Substantia nigra (tissue), 51 donors: ENCODE measurements at places on chromosomes 16 and 17.

DNA sequence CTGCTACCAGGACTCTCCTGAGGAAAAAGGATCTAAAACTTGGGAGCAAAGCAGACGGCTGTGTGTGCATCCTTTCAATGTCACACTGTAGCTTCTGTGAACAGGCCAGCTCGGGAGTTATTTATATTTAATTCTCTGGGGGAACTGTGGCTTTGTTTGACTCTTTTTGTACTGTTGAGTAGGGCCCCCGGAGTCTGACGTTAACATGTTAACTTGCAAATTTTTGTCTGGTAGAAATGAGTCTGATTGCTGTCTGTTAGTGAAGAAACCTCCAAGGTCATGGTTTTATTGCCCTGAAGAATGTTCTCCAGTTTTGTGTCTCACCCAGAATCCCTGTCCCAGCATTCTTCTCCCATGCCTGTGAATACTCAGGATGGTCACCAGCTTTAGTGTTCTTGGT lies 14.2 kb upstream of the KCNG4 start:
- DNase-seq, result no peak

- peak; percentile 12 for DNase-seq
Measured at GRCh38 chr17:75181608-75182318, 996 bp downstream of the SUMO2 start.

- peak; percentile 76 for DNase-seq
Measured at GRCh38 chr16:57899771-57900661, 70.9 kb downstream of the CNGB1 start.

DNA sequence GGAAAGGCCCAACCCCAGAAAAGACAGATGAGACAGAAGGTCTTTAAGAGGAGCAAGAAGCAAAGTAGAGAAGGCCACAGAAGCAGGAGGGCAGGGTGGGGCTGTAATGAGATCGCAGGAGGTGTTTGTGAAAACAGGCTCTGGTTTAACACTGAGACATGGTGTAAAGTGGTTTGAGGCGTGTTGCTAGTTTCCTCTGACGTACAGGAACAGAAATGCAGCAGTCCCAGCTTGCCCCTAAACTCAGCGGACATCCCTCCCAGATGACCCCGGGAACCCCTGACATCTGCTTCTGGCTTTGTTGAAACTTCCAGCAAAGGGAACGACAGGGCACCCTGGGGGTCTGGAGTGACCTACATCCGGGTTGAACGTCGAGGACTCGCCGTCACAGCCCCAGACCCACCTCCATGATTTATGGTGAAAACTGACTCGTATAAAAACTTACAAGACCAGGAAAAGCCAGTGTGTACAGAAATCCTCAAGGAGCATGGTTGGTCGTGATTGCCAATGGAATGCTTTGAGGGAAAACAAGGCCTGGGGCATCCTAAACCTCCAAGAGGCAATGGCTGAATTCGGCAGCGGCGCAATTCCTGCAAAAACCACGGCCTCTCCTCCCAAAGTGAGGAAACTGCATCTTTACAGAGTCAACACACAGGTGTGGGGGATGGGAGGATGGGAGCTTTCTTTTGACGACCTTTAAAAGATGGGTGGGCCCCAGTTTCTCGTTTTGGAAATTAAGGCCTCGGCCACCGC lies 25.8 kb downstream of the LITAF start:
- no peak for DNase-seq

- DNase-seq, result no peak
Measured at GRCh38 chr16:69563605-69564580, 1.9 kb upstream of the NFAT5 start.

DNA sequence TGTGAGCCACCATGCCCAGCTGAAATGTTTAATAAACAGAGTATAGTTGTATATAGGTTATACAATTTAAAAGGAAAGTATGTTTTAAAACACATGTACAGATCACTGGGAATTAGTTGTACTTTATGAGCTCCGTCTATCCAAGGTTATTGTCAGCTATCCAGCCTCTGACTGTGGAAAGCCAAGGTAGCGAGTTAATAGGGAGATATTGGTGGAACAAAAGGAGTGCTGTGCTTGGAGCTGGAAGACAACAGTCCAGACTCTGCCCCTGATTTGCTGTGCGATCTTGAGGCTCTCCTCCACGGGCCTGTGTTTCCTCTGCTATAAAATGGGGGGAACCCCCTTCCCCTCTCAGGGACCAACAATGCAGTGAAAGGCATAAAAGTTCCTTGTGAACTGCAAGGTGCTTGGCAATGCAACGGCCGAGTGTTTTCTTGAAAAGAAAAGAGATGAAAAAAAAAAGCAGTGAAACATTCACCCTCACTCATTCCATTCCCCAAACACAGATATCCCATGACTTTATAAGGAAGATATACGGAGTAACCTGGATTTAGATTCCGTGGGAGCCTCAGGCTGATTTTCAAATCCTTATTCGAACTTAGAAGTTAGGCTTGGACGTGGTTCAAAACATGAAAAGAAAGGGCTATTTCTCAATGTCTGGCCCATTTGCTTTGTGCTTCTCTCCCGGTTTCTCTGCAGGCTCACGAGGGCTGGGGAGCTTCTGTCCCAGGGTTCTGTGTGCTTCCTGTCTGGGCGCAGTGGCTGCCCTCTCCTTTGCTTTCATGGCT lies 34.1 kb downstream of the CUEDC1 start:
- DNase-seq, result no peak

GRCh38 chr16:70512456-70512855 lies 10.9 kb downstream of the COG4 start:
- no peak for DNase-seq

- no peak for DNase-seq
Measured at GRCh38 chr17:66975614-66976378, 11.3 kb downstream of the CACNG4 start.

DNA sequence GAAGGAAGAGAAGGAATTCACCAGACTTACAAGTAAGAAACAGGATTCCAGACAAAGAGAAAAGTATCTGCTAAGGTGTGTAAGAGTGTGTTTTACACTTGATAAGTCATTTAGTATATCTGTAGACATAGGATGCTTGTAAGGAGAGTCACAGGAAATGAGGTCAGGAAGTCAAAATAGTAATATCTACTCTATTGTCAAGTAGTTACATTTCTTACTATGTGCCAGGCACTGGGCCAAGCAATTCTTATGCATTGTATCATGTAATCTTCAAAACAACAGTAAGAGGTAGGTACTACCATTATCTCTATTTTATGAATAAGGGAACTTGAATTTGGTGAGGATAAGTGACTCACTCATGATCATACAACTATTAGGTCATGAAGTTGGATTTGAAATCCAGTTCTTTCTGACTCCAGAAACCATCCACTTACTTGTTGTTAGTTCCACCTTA lies 129.1 kb downstream of the SNX11 start:
- no peak for DNase-seq

DNA sequence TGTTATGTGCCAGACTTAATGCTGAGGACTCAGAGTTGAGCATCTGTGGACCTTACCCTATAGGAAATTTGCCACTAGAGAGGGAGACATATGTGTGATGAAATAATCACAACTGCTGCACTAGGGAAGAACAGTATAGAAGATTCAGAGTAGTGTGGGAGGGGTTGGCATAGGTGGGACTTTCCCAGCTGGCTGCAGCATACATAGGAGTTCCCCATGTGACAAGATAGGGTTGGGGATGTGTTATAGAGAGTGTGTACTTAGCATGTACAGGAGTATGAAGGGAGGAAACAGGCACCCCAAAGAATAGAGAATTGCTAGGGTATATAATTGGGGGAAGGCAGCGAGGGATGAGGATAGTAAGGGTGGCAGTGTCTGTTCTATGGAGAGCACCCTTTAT lies 2.9 kb downstream of the NUP93 start:
- no peak for DNase-seq

- DNase-seq, result no peak
Measured at GRCh38 chr17:2361010-2361760, 23.9 kb downstream of the SGSM2 start.

DNA sequence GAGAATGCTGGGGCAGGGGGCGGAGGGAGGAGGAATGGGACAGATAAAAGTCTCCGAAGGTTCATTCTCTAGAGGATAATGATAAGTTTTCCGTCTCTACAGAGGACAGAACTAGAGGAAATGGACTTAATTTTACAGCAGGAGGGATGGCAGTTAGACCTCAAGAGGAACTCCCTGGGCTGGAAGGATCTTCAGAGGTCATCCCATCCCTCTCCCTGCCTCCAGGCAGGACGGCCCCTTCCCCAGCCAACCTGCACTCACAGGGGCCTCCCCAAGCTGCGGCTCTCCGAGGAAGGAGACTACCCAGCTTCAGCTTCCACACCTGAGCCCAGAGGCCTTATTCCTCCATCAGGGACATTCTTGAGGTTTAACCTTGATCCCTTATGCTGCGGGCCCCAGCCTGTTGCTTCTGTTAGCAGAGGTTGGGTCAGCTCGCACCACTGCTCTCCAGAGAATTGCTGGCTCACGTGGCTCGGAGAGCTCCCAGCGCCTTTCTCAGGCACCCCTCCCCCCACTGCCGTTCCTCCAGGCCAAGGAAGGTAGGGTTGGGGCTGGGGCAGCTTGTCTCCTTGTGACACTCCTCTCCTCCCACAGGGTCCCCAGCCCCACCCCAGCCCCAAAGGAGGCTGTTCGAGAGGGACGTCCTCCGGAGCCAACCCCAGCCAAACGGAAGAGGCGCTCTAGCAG lies 8.5 kb downstream of the ELOB start:
- DNase-seq, result no peak

DNA sequence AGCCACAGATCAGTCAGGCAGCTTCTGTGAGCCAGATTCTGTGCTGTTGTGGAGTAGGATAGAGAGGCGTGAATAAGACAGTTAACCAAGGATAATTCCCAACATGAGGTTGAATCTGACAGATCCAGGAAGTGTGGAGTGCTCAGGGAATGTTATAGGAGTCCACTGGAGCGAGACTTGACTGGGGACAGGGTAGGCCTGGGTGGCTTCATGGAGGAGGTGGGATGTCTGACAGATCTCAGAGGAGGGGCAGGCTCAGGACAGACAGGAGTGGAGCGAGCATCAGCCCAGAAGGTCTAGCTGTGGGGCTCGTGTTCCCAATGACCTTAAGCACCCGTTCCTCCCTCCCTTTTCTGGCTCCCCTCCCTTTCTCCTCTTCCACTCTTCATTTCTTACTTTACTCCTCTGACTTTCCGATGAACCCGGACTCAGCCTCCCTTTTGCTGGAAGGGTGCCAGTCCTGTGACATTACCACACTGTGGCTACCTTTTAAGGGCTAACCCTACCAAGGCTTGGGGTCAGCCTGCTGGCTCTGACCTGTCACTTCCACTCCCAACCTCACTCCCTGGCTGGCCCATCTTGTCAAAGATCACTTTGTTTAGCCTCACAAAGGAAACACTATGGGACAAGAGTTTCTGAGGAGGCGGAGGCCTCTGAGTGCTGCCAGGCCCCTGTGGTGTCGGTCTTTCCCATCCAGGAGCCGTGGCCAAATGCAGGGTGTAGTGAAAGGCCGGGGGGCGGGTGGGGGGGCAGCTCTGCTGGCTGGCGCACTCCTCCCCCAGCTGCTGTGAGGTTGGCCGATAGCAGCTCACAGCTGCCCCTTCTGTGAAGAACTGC lies 28.5 kb upstream of the EFCAB13 start:
- DNase-seq, result peak; percentile 58

- no peak for DNase-seq
Measured at GRCh38 chr17:37067555-37068111, 118.9 kb downstream of the AATF start.

DNA sequence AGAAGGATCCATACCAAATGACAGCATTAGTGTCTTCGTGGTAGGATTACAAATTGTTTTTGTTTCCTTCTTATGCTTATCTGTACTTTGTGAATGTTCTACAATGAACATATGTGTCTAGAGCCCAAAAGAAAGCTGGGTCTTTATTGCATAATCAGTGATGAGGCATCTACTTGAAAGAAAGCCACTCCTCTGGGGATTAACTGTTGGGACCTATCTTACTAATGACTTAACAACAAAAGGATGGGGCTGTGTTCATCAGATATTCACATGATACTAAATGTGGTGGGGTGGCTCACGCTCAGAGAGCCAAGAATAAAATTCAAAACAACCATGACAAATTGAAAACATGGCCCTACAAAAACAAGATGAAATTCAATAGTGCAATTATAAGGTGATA lies 160.2 kb downstream of the RGS9 start:
- DNase-seq, result no peak

DNA sequence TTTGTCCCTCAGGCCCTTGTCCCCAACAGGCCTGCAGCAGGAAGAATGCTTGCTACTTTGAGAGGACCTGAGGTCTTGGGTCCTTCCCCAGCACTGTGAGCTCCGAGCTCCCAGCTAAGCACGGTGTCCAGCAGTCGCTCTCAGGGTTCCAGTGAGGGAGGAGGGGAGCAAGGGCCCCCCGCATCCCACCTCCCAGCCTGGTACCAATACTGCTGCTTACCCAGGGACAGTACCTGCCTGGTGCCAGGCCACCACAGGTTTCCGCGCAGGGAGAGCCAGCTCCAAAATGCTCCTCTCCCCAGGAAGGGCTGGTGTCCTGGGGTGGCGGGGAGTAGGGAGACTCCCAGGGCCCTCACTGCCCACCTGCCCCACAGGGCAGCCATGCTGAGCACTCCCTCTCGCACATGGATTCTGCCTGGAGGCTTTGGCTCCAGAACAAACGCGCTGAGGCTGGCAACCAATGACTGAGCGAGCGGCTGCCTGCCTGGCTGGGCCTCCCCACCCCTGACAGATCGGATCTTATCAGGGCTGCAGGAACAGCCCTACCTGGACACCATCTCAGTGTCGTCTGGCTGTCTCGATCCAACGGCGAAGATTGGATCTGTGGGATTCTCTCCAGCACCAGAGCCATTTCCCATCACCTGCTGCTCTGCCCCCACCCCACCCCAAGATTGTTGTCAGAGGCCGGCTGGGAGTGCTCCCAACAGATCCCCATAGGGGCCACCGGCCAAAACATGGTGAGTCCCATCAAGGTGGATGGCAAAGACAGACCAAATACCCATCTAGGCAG lies 2.4 kb downstream of the DOK4 start:
- no peak for DNase-seq

GRCh38 chr17:75237100-75238014 lies 24.0 kb downstream of the GGA3 start:
- no peak for DNase-seq

DNA sequence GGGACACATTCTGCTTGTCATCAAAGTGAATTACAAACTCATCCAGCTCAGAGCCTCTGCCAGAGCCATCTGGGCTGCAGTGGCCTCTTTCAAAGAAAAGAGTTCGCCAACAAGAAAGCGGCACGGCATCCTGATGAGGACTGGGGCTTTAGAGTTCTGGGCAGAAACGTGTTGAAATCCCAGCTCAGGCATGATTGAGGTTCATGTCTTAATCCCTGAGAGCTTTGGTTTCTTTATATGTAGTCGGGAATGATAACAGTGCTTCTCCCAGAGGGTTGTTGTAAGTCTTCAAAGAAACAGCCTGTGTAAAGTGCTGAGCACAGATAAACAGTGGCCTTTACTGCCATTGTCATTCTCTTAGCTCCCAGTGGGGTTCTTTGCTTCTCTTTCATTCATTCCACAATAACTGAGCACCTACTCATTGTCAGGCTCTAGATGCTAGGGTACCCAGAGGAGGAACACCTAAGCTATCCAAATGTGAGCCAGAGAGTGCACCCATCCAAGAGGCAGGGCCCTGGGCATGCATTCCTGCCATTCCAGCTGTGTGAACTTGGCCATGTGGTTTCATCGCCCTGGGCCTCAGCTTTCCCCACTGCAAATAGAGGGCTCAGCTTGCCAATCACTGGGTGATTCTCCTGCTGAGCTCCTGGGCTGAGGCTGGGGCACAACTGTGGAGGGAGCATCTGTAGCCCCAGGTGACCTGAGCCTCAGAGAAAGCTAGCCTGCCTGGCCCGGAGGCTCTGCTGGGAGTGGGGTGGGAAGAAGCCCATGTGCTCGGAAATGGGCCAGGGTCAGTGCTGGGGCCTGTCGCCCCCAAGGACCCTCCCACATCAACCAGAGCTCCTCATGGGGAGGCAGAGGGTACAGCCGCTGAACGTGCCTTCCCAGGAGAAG lies 38.3 kb upstream of the CRHR1 start:
- no peak for DNase-seq
